ENCODE measurements at places on chromosomes 1 and 21.

DNA sequence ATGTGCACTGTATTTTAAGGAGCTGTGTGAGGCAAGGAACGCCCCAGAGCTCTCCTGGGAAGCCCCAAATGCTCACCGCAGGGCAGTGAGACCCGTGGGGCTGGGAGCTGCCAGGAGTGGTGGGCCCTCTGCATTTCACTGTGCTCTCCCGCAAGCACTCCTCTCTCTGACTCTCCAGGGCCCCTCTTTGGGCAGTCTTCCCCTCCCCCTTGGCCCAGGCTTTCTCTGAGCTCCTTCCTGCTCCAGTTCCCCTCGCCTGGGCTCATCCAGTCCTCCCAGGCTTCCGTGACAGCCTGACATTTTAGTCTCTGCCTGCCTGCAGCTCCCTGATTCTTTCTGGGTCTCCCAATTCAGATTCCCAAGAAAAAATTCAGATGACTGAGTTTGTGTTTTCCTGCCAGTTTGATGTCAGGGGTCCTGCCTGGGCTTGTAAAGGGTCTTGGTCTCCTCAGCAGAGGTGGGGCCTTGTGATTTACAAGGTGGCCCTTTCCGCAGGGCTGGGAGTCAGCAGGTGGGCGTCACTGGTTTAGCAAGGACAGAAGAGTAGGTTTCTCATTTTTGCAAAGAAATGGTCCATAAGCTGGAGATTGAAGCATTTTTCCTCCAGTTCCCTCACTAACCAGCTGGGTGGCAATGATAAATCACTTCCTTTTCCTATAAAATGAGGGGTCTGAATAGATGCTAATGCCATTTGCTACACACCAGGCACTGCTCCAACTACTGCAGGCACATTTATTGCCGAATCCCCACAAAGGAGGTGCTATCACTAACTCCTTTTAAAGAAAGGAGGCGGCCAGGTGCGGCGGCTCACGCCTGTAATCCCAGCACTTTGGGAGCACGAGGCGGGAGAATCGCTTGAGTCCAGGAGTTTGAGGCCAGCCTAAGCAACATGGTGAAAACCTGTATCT is 1.9 kb upstream of the CA6 start:
- no peak for DNase-seq

- no peak for DNase-seq
Observed at GRCh38 chr1:186208405-186209129, 166.5 kb downstream of the TPR start.

GRCh38 chr1:17636612-17637011 is 97.1 kb downstream of the ARHGEF10L start:
- no peak for DNase-seq

DNA sequence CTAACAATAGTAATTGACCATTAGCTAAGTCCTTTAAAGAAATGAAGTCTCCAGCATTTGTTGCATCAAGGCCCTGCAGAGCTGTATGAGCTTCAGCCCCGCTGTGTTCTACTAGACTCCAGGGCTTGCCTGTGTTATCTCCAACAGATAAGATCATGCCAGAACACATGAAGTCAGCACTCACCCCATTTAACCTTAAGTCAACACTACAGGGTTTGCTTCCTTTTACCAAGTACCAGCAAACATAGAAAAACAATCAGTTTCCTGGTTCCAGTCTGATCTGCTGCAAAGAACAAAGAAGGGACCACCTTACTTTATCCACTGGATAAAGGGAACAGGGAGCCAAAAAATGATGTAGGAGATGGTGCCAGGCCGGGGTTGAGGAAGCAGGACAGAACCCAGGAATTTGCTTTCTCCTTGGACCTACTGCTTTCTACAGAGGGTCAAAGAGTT is 41.3 kb upstream of the ENAH start:
- no peak for DNase-seq

GRCh38 chr1:3931007-3931912 is 31.2 kb upstream of the C1orf174 start:
- DNase-seq: no peak

- no peak for DNase-seq
Observed at GRCh38 chr1:40857737-40858136, 4.4 kb downstream of the CITED4 start.

GRCh38 chr1:199297887-199298286 is 659.0 kb downstream of the PTPRC start:
- DNase-seq: no peak

DNA sequence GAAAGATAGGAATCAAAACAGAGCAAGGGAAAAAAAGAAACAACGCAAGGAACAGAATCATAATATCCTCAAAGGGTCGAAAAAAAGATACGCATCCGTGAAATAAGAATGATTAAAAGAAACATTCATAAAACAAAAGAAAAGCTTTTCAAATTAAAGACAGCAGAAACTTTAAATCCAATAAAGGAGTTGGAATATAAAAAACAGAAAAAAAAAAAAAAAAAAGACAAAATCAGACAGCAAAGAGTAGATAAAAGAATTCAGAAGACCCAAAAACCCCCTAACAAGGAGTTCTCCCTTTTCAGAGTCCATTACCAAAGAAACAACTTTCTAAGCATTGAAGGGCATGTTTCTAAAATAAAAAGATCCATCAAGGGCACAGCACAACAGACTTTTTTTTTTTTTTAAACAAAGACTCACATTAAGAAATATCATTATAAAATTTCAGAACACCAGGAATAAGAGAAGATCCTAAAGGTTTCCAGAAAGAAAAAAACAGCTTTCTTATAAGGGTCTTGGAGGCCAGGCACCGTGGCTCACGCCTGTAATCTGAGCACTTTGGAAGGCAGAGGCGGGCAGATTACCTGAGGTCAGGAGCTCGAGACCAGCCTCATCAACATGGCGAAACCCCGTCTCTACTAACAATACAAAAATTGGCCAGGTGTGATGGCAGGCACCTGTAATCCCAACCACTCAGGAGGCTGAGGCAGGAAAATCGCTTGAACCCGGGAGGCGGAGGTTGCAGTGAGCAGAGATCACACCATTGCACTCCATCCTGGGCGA is 44.7 kb downstream of the ENAH start:
- no peak for DNase-seq

DNA sequence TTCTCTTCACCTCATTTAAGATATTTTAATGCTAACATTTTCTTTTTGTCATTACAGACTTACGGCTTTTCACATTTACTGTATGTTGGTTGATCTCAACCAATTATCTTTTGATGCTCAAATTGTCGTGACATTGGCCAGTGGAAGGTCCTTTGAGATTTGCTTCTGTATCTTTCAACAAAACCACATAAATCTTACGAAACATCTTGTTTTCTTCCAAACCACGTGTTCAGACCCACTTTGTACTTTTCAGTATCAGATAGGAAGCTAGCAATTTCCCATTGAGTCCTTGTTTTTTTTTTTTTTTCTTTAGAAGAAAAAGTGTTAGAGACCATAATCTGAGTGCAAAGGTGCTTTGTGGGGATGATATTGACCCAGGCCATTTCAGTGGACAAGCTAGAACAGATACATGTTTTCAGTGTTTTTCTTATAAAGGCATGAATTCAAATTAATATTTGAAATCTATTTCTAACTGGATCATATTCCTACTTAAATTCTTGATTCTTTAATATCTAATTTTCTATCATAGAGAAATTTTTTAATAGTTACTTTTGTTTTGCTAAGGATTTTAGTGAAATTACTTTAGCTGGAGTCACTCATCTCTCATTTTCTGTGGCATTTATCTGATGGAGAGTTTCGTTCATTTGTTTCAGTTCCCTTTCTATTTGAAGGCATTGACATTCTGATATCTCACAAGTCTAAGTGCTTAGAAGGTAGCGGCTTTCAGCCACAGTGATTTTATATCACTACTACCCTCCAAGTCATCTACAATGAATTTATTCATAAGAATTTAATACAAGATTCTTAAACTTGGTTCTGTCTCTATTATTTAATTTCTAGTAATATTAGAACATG is 26.7 kb downstream of the ATG4C start:
- no peak for DNase-seq

DNA sequence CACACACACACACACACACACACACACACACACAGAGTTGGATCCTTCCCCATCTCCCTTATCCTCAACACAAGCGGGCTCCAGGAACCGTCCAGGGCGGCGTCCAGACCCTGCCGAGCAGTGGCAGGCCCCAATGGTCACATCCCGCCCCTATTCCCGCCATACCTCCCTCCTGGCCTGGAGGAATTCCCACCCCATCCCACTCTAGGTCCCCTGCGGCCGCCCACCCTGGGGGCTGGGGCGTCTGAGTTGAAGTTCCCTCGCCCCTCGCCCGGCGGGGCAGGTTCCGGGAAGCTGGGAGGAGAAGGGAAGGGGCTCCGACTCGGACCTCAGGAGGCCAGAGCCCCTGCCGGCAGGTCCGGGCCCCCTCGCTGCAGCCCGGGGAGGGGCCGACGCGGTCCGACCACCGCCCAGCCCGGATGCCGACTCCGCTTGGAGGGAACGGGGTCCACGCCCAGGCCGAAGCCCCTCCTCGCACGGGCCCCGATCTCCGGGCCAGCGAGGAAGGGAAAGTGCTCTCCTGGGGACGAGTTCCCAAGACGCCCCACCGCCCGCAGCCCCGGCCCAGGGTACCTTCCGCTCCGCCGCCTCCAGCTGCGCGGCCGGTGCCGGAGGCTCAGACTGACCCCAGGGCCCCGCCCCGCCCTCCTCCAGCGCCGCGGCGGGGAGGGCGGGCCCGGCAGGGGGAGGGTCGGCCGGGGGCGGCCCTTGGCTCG is at the start of gene RHOC:
TSS of gene RHOC (minus strand) at position 623 of the 716 bp plus-strand sequence. CDS start 3,328 bp downstream, outside the sequence.
- DNase-seq: peak; percentile 52

- no peak for DNase-seq
Observed at GRCh38 chr1:151444783-151445177, 14.5 kb downstream of the POGZ start.

DNA sequence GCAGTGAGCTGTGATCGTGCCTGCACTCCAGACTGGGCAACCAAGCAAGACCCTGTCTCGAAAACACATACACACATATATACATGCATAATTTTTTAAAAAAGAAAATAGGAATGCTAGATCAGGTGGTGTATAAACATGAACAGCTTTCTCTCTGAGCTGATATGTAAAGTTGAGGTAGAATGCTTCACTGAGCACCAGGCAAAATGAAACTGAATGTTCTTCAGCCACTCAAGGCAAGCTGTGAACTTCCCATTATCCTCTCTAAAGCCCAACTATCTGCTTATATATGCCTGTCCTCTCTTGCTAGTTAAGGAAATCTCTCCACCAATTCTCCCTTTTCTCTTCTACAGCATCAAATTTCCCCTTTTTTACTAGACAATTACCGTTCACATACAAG is 93.0 kb downstream of the NUF2 start:
- no peak for DNase-seq

GRCh38 chr1:64488862-64489261 is 18.9 kb downstream of the CACHD1 start:
- no peak for DNase-seq

GRCh38 chr1:109807822-109808680 is 44.3 kb upstream of the EPS8L3 start:
- DNase-seq: no peak

DNA sequence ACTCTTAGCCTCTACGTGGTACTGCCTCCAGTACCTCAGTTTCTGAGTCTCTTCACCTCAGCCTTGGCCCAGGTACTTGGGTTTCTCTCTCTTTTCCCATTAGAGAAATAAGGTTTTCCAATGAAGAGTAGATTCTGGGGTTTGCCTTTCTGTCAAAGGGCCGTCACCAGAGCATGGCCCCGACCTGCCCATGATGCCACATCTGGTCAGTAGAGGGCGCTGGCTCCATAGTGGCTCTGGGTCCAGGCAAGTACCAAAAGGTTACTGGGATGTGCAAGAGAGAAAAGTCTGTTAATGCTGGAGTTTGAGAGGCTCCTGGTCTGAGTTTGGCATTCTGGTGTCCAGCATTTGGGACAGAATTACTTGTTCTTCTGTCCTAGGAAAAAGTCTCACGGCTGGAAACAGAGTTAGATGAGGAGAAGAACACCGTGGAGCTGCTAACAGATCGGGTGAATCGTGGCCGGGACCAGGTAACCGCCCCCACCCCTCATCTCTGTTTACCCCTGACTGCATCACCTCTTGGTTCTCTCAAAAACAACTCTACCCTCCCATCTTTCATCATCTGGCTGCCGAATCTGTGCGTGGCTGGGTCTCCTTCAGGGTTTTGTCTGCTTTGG is 5.3 kb upstream of the TUFT1 start:
- DNase-seq: peak; percentile 79

- DNase-seq: peak; percentile 71
Observed at GRCh38 chr1:43836267-43836951, 97.2 kb upstream of the ARTN start.

DNA sequence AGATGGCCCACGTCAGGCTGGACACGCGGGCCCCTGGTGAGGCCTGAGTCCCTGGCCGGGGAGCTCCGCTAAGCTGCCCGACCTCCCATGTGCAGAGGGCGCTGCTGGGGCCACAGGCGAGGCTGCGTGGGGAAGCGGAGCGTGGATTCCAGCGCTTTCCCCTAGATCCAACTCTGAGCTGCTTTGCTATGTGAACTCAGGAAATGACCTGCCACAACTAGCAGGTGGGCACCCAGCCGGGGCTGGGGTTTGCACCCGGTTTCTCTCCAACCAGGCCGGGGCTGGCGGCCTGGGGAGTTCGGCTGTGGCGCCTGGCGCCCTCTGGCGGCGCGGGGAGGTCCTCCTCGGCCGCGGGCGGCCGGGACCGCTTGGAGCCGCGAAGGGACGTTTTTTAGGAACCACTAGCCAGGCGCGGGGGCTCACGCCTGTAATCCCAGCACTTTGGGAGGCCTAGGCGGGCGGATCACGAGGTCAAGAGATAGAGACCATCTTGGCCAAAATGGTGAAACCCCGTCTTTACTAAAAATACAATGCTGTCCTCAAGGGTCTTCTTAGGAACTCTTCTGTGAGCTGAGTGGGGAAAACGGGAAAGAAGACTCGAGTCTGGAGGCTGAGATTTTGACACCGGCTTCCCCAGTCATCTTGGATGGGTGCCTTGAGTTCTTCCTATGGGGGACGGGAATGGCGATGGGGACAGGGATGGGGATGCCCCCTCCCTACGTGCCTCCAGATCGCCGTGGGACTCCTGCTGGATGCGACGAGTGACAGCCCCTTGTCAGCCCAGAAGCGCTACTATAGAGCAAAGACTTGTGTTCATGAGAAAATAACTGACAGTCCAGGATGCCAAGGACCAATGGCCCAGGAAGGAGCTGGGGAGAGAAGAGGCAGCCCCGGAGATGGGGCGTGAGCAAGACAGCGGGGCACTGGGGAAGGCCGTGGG is 12.6 kb downstream of the PYCR2 start:
- peak; percentile 73 for DNase-seq

- no peak for DNase-seq
Observed at GRCh38 chr1:43338001-43338400, 383 bp downstream of the MPL start.

- DNase-seq: no peak
Observed at GRCh38 chr1:162328512-162328911, 48.1 kb downstream of the SPATA46 start.

DNA sequence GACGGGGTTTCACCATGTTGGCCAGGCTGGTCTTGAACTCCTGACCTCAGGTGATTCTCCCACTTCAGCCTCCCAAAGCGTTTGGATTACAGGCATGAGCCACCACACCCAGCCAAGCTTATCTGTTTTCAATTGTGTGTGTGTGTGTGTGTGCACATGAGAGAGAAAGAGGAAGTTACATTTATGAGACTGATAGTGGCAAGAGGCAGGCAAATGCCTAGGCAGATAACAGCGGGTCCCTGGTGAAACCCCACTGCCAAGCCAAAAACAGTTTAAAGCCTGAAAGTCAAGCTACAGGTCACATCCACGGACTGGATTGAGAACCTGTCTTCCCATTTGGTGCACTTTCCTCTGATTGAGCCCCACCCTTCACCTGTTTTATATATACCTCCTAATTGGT is 35.1 kb upstream of the IFNGR2 start:
- peak; percentile 39 for DNase-seq

Measured in CD4-positive, alpha-beta T cell treated with Interleukin-1 beta for 1 hour (primary cell).